ENCODE measurements at places on chromosomes 1 and 21.

DNA sequence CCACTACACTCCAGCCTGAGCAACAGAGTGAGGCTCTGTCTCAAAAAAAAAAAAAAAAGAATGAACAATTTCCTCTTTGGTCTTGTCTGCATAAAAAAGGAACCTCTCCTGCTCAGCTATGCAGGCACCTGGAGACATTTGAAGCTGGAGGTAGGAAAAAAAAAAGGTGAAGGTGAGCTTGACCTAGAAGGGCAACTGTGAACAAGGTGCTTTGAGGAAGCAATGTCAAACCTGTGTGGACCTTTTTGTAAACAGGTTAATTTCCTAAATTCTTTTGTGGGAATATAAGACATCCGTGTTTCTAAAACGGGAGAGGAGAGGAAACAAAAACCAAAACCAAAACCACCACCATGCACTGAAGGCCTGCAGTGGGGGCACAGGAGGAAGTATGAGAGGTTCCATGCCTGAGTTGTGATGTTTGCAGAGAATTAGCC, 77.5 kb downstream of the SLC45A1 start:
- peak; percentile 57 for DNase-seq

GRCh38 chr1:8985915-8986813, 40.1 kb downstream of the SLC2A7 start:
- DNase-seq, result no peak

GRCh38 chr1:1797731-1798341, 19.6 kb upstream of the NADK start:
- no peak for DNase-seq

GRCh38 chr1:163071405-163072255, 2.5 kb downstream of the RGS4 start:
- peak; percentile 56 for DNase-seq

- DNase-seq, result no peak
Observed at GRCh38 chr1:112234710-112235109, 161.3 kb upstream of the CTTNBP2NL start.

GRCh38 chr1:177665935-177666334, 303.9 kb downstream of the SEC16B start:
- DNase-seq, result no peak

- no peak for DNase-seq
Observed at GRCh38 chr1:54225986-54226559, 26.1 kb downstream of the MRPL37 start.

GRCh38 chr1:200775850-200776249, 37.2 kb downstream of the CAMSAP2 start:
- DNase-seq, result no peak

- no peak for DNase-seq
Observed at GRCh38 chr1:29949676-29950075, 713.4 kb downstream of the PTPRU start.

GRCh38 chr1:242454262-242455051, 70.0 kb downstream of the PLD5 start:
- DNase-seq, result peak; percentile 12

DNA sequence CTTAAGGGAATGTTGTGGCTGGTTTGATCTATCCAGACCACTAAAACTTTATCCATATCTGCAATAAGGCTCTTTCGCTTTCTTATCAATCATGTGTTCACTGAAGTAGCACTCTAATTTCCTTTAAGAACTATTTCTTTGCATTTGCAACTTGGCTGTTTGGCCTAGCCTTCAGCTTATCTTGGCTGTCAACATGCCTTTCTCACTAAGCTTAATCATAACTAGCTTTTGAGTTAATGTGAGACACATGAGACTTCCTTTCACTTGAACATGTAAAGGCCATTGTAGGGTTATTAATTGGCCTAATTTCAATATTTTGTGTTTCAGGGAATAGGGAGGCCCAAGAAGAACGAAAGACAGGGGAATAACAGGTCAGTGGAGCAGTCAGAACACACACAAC, 124.7 kb downstream of the TNFSF18 start:
- no peak for DNase-seq

DNA sequence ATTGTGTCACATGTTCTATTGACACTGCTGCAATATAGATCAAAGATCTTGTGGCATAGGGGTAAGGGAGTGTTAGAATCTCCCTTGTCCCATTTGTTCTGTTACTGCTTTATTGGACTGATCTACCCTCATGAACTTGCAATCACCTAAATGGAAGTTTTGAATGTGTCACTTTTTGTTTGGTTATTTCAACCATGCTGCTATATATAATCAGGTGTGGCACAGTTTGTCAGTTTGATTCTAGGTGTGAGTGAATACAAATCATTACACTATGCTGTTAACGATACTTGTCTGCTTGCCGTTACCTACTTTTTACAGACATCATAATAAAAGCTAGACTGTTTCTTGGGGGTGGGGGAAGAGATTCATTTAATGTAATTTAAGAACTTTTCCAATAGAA, 82.6 kb downstream of the MAB21L3 start:
- no peak for DNase-seq

DNA sequence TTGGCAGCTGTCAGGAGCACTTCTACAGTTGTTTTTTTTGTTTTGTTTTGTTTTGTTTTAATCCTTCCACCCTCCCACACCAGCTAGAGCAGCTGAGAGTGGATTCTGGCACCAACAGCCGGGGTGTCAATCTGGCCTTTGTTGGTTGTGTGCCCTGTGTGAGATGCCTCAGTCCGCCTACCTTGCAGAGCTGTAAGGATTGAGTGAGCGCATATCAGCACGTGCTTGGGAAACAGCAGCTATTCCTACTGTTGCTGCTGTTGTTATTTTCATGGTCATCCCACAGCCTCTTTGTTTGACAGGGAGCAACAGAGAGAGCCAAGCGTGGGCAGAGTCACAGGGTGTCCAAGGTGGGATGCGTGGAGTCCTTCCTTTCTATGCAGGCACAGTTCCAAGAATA, 50.4 kb downstream of the PGBD5 start:
- no peak for DNase-seq

GRCh38 chr1:230248889-230249270, 177.3 kb downstream of the PGBD5 start:
- no peak for DNase-seq

DNA sequence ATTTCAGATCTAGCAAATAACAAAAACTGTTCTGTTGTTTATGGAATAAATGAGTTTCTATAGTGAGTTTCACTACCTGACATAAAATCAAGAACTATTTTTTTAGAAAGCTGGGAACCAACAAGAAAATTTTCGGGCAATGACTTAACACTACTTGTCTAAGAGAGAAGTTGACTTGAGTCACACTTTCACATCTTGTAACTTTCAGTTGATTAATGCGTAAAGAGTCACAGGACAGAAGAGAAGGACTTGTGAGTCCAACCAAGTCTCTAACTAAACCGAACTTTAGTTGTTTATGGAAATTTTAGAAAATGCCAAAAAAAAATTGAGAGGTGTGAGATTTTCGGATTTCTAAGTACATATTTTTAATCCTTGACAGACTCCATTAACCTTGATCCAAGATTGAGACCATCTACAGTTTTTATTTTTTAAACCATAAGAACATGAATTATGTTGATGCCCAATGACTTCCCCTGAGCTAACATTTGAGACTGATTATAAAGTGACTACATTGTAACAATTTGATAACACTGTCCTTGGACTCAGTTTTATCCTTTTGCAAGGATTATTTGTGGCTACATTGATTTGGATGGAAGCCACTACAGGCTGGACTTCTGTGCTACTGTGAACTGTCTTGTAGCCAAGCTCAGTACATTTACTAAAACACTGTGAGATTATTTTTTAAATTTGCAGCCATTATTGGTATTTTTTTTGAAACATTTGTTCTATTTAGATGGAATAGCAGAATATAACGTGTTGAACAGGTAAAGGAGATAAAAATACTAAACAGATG, 284.0 kb downstream of the PTPRC start:
- peak; percentile 85 for DNase-seq

DNA sequence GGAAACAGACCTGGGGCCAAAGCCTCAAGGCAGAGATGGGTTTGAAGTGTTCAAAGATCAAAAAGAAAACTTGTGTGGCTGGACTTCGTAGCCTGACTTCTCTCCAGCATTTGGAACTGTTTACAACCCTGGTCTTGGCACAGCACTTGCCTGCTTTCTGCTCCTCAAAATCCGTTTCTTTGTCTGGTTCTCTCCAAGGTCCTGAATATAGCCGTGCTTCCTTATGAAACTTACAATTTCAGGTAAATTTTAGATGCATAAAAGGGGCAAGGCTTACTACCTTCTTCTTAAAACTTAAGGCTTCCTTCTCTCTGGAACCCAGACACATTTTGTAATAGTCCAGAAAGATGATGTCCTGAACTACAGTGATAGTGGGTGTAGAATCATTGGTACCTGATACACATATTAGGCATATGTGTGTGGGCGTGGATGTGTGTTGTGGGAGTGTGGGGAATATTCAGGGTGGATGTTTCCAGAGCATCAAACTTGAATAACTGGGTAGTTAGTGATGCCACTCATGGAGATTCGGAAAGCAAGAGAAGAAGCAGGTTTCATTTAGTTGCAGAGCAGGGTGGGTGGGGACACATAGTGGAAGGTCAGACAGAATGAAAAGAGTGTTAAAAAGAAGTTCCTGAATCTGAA, 26.4 kb upstream of the FAM78B start:
- no peak for DNase-seq

DNA sequence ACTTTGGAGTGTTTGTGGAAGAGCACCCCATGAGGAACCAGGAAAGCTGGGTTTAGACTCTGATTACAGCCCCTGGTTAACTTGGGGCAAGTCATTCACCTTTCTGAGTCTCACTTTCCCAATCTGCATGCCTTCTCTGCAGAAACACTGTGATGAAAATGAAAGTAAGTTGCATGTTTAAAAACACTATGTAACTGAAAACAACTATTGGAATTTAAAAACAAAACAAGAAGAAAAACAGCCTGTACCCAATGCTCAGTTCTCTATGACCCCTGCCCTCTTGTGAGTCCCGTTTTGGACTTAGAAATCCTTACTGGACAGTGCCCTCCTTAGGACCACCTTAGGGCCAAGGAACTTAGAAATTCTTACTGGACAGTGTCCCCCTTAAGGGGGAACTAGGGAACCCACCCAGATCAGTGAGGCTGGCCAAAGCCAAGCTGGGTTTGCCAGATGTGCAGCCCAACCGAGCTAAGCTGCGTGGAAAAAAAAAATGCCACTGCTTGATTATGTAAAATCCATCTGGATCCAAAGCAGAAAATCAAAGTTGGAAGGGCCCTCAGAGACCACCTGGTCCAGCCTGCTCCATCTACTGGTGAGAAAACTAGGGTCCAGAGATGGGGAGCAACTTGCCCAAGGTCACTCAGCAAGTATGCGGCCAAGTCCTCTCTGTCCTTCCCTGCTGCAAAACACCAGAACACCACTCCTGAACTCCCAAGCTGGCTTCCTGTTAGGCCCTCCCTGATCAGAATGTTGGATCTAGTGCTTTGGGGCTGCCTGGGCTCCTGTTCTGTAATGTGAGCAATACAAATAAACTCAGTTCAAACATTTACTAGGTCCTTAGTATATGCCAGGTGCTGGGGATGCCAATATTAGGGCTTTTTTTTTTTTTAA, 77.7 kb downstream of the MRPL37 start:
- DNase-seq, result no peak

DNA sequence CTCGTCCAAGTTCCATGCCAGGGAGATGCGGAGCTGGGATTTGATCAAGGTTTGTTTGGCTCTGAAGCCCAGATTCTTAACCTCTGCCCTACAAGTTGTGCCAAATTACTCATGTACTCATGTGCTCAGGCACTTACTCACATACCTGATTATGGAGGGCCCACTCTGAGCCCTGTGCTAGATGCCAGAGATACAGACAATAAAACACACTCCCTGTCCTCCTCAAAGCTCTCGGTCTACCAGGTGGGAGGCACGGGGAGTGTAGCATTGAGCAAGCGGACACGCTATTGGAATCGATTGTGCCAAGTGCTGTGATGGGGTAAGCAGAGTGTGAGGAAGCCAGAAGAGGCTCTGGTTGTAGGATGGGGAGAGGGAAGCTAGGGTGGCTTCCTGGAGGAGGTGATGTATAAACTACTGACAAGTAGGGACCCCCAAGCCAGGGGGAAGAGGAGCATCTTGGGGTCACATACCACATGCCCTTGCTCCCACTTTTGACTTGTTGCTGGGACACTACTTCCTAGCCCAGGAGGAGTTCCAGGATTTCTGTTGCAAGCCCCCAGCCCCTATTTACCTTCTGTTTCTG, 49.8 kb upstream of the IFNLR1 start:
- DNase-seq, result no peak
